Upper lobe of right lung (tissue), 1 donor: ENCODE measurements at places on chromosomes 5 and 9. TPM values are rescaled to one million over a fixed set of nuclear protein-coding genes. Genes with fewer than 3 reads are reported as not detected.
A peak's percentile ranks its signal among the peaks of the same experiment; 100 is the strongest.

DNA sequence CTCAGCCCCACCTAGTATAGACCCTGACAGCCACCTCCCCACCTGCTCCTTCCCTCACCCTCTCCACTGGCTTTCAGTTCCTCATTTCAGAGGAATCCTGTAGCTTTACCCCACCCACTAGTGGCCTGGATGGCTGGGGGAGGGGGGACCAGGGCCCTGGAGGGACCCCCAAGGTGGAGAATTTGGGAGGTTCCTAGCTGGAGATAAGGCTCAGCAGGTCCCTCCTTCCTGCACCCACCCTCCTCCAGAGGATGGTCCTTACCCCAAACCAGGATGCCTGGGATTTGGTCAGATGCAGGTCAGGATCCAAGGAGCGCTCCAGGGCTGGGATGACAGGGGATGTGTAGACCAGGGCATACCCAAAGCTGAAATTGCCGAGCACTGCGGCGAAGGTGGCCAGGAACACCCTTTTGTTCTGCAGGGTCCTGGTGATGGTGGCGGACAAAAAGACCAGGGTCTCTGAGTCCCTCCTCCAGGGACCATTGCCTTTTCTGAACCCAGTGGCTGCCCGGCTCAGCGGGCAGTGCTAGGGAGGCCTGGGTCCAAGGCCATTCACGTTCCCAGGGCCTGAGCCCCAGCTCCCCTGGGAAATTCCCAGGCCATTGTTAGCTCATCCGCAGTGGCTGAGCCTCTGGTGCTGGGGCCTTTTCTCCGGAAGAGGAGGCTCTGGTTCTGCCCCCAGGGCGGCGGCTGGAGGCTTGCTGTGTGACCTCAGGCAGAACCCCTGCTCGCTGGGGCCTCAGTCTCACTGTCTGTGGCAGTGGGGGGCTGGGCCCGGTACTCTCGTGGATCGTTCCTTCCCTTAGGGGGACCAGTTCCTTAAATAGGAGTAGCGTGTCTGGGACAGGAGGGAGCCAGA lies 678 bp downstream of the SLC2A6 start:
- DNase-seq, result peak; percentile 54

- DNase-seq, result no peak
Observed at GRCh38 chr5:142663246-142663645, 22.6 kb downstream of the FGF1 start.

Gene IRGM
- not detected for total RNA-seq

Gene C8G
- 1.1 TPM for total RNA-seq

Gene ENTPD2
- 0.41 TPM for total RNA-seq

- DNase-seq, result peak; percentile 64
Observed at GRCh38 chr5:132073231-132074013, at the start of gene CSF2. TSS of gene CSF2 (plus strand) at chr5:132073789. CDS start at chr5:132073824, 35 bp downstream.

GRCh38 chr5:143516249-143516648 lies 112.8 kb upstream of the NR3C1 start:
- DNase-seq, result no peak

Gene LCN1
- total RNA-seq, result not detected

- no peak for DNase-seq
Observed at GRCh38 chr5:7714119-7714518, 136.8 kb downstream of the CFAP90 start.

Gene PCDHB10
- total RNA-seq, result 2.1 TPM

DNA sequence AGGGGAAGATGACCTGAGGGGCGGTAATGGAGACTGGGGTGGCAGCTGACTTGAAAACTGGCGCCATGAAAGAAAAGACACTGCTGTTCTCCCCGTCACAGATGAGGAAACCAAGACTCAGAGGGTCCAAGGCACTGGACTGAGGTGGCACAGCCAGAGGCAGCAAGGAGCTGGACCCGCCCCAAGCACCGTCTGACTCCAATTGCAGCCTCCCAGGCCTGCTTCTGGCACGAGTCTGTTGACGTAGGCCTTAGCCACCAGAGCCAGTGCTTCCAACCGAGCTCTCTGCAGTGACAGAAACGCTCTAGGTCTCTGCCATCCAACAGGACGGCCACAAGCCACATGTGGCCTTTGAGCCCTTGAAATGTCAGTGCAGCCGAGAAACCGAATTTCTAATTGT lies 193.2 kb downstream of the OLFM1 start:
- no peak for DNase-seq

- peak; percentile 88 for DNase-seq
Observed at GRCh38 chr9:70411930-70412831, 2.3 kb downstream of the KLF9 start.
